Mesenteric fat pad (tissue), 1 donor: ENCODE measurements at places on chromosomes 7 and 10.

GRCh38 chr10:115935731-115936130, 337.3 kb downstream of the GFRA1 start:
- no peak for DNase-seq

GRCh38 chr10:50605269-50605950, 18.3 kb downstream of the SGMS1 start:
- no peak for DNase-seq

- DNase-seq: no peak
These were observed 3.9 kb upstream of the INA start for GRCh38 chr10:103273041-103273441.

GRCh38 chr10:124498056-124498455, 36.4 kb downstream of the LHPP start:
- no peak for DNase-seq

- no peak for DNase-seq
These were observed 83.5 kb upstream of the CUX1 start for GRCh38 chr7:101733713-101734475.
